ENCODE measurements at places on chromosomes 1 and 21.

DNA sequence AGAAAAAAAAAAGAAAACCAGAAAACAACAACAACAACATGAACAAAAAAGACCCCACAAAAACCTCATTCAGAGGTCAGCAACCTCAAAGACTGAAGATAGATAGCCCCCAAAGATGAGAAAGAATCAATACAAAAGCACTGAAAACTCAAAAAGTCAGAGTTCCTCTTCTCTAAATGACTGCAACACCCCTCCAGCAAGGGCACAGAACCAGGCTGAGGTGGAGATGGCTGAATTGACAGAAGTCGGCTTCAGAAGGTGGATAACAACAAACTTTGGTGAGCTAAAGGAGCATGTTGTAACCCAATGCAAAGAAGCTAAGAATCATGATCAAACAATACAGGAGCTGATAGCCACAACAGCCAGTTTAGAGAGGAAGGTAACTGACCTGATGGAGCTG, 17.0 kb downstream of the RAB3GAP2 start:
- no peak for DNase-seq

DNA sequence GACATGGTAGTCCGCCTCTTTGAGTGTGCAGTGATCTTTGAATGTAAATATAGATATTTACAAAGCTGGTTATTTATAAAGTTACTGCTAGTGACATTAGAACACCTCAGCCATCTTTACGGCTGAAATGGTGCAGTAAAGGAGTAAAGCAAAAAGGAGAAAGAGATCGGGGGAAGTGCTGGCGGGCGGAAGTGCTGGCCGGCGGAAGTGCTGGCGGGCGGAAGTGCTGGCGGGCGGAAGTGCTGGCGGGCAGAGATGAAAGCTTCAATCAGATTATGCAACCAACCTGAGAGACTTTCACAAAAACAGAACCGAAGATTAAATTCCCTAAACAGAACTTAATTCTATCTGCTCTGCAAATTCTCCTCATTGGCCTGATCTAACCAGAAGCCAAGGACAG, 1.4 kb upstream of the OR14A16 start:
- no peak for DNase-seq

DNA sequence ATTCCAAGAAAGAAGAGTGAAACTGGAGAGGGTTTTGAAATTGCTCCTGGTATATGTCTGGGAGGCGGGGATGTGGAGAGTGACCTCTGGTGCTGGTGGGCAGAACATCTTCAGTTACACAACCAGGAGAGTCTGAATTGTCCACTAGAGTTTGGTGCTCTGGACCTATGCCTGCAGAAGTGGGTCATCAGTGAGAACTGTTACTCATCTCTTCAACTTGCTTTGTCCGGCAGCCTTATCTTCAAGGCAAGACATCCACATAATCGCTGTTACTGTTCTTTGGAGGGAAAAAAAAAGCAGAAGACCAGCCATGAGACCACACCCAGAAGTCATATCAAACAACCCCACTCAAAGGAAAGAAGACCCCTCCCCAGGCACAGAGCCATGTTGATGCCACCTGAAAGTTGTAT, 14.9 kb downstream of the SH2D1B start:
- DNase-seq, result no peak

GRCh38 chr1:86546787-86547221, at the start of gene CLCA4:
Gene CLCA4, plus strand, starts transcription at chr1:86547078. Its CDS starts 42 bp downstream, at chr1:86547120.
- no peak for DNase-seq

DNA sequence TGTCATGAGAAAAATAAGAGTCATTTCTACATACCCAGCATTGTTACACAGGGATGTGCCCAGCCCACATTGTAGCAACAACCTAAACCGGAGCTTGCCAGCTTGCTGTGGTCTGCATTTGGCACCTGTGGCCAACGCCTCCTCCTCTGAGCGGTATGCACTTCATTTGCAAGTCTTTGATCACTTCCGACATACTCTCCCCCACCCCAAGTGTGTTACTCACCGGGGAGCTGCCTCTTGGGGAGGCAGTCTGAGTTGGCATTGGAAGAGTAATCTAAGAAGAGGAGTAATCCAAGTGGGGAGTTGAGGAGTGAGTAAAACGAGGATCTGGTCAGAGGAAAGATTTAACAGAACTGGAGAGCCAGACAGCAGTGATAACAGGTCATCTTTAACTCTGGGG, 3.8 kb downstream of the BCL9 start:
- DNase-seq, result peak; percentile 34

GRCh38 chr1:10901091-10901890, 104.8 kb upstream of the CASZ1 start:
- DNase-seq, result peak; percentile 40

DNA sequence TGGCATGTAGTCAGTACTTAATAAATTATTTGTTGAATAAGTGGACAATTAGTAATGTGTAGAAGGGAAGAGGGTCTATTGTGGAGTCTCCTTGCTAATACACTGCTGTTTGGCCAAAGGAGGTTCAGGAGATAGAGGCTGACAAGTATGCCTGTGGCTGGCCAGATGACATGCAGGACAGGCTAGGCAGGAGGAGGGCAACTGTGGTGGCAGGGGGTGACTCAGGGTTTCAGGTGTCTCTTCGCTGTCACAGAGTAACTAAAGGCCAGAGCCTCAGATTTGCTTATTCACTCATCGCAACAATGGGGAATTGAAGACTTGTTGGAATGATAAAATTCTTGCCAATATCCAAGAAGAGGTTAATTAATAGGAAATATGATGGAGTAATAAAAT, 33.1 kb downstream of the THRAP3 start:
- DNase-seq, result no peak

GRCh38 chr1:12441414-12442105, 176.4 kb downstream of the DHRS3 start:
- no peak for DNase-seq

DNA sequence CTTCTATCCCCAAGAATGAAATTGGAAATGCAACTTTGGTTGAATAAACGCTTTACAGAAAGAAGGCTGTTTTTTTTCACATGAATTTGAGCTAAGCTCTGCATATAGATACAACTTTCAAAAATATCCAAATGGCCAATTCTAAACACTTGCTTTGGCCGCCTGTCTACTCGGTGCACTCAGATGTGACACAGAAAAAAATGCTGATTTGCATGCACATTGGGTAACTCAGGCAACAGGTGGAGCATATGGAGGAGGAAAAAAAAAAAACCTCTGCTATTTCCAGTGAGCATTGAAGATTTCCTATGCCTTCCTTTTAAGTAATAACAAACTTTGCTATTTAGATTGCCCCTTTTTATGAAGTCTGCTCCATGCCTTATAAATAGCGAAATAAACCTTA, 262.5 kb downstream of the GRIK1 start:
- no peak for DNase-seq

GRCh38 chr1:99139876-99140275, 124.4 kb upstream of the PLPPR4 start:
- no peak for DNase-seq

DNA sequence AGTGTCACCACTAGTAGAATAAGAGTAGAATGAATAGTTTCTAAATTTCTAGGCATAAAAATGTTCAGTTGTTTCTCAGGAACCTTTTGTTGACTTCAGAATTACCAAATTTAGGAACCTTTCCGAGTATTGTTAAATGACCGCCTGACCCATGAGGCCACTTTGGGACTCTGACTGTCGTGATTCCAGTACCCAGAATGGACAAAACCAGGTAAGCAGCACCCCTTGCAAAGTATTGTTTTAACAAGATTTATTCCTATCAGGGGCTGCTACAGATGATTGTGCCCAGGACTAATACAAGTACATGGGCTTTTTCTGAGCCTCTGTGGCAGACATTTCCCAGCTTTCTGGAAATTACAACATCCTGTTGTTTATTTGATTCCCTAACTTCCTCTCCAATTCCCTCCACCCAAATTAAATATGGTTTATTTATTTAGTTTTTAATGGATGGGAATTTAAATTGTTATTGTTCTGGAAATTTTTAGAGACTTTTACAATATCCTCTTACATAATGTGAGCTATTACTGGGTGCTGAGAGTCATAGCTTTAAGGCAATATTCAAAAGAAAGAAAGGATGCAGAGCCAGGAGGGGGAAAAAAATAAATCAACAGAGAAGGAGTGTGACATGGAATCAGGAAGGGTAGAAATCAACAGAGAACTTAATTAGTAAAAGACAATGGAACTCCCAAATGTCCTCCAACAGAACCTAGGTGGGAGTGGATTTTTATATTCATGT, 37.4 kb upstream of the NTPCR start:
- DNase-seq, result no peak

DNA sequence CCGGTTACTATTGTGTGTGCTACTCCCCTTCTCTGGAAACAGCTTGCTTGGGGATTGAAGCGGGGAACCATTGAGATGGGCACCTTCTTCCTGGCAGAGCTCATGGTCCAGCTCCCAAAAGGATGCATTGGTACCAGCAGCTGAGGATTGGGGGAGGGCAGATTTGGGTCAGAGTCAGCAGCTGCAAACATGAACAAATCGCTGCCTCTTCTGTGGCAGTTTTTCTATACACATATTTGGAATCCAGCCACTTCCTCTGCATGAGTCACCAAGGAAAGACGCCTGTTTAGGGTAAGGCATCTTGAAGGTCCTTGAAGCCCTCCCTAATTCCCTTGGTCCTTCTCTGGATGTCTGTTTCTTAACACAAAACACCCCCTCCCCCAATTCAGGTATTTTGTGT, 104.7 kb downstream of the DAB1 start:
- no peak for DNase-seq

DNA sequence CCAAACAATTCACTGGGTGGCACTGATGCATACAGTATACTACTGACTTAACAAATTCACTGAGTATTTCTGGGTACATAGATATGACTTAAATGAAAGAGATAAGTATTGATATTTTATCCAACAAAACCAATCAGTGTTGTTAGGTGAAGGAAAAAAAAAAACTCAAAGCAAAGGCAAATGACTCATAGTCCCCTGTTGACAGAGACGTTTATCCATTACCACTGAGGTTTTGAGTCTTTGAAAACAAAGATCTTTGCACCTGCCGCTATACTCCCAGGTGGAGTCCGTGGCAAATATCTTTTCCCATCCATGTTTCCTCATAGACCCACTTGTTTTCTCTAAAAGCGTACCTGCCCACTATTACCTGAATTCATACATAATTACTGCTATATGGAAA, 18.4 kb downstream of the DYNLT5 start:
- no peak for DNase-seq

DNA sequence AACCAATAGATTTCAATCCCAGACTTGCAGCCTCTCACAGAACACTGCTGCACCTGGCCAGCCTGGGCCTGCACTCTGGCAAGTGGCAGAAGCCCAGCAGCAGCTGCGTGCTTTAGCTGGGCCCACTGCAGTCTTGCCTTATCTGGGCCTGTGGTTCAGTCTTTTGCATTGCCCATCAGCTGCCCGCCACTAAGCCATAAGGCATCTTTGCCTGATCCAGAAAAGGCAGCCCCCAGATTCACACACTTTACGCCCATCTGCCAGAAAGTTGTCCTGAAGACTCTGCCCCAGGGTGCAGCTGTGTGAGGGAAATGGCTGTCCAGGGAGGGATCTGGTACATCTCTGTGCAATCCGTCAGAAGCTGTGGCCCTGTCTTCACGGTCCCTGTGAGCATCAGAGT, 217.0 kb downstream of the DNAH14 start:
- DNase-seq, result no peak

- no peak for DNase-seq
These were observed 240.5 kb upstream of the SNX7 start for GRCh38 chr1:98421085-98421435.

- DNase-seq, result no peak
These were observed 5.9 kb downstream of the SSBP3 start for GRCh38 chr1:54400329-54400728.

- no peak for DNase-seq
These were observed 175.5 kb downstream of the CLIC6 start for GRCh38 chr21:34844013-34844923.

All from H54 (cell line).